Activated CD4-positive, alpha-beta T cell treated with anti-CD3 and anti-CD28 coated beads for 36 hours (primary cell): ENCODE measurements at places on chromosomes 6 and 20. TPM values are rescaled to one million over a fixed set of nuclear protein-coding genes. Genes with fewer than 3 reads are reported as not detected.

GRCh38 chr20:43564993-43565757 is 6.3 kb downstream of the SGK2 start:
- no peaks in the 10 kb centered on the region for H3K4me1 ChIP-seq
- no peak overlapping the region for H3K27ac ChIP-seq
- DNase-seq: no peak
- no peaks in the 10 kb centered on the region for H3K36me3 ChIP-seq

Gene NKX2-2
- total RNA-seq: not detected

GRCh38 chr6:39999006-39999867 is 65.0 kb upstream of the MOCS1 start:
- no peaks in the 10 kb centered on the region for H3K36me3 ChIP-seq
- H3K4me3 ChIP-seq: no peak overlapping the region
- no peaks in the 10 kb centered on the region for H3K4me1 ChIP-seq
- DNase-seq: no peak
- H3K27ac ChIP-seq: no peak overlapping the region

- DNase-seq: no peak
- H3K27ac ChIP-seq: no peak overlapping the region
- H3K27me3 ChIP-seq: no peaks in the 10 kb centered on the region
Observed at GRCh38 chr6:101824551-101825345, 431.2 kb downstream of the GRIK2 start.

Gene MAFB
- not detected for total RNA-seq

Gene GTSF1L
- total RNA-seq: 0.23 TPM

Gene PTCHD4
- not detected for total RNA-seq

DNA sequence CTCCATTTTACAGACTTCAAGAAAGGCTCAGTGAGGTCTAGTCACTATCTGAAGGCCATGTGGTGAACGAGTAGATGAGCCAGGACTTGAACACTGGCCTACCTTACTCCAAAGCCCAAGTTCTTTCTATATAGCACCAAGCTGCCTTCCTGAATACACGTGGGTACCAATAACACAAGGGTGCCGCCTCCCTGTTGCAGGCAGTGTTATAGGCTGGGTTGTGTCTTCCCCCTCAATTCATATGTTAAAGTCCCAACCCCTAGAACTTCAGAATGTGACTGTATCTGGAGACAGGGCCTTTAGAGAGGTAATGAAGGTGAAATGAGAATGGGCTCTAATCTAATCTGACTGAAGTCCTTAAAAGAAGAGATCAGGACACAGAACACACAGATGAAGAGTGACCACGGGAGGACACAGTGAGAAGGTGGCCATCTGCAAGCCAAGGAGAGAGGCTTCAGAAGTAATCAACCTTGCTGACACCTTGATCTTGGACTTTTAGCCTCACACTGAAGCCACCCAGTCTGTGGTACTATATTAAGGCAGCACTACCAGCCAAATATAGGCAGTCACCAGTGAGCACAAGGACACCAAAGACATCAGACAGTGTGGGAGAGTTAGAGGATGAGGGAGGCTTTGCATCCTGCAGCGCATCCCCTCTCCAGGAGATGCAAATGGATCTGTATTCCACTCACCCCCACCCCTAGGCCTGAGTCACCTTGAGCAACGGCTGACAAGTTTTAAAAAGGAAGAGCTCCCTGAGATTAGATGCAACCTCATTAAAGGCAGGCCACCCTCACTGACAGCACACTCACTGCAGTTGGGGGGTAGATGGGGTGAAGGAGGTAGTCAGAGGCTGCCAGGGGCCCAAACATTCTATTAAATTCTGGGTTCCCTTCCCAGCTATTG is 40.9 kb upstream of the LYRM2 start:
- no peaks in the 10 kb centered on the region for H3K27me3 ChIP-seq
- no peak for DNase-seq
- no peak overlapping the region for H3K27ac ChIP-seq
- no peaks in the 10 kb centered on the region for H3K4me1 ChIP-seq
- H3K36me3 ChIP-seq: peaks cover 56% of the 10 kb centered on the region
- H3K4me3 ChIP-seq: no peak overlapping the region
